ENCODE measurements at places on chromosomes 3 and 15.

DNA sequence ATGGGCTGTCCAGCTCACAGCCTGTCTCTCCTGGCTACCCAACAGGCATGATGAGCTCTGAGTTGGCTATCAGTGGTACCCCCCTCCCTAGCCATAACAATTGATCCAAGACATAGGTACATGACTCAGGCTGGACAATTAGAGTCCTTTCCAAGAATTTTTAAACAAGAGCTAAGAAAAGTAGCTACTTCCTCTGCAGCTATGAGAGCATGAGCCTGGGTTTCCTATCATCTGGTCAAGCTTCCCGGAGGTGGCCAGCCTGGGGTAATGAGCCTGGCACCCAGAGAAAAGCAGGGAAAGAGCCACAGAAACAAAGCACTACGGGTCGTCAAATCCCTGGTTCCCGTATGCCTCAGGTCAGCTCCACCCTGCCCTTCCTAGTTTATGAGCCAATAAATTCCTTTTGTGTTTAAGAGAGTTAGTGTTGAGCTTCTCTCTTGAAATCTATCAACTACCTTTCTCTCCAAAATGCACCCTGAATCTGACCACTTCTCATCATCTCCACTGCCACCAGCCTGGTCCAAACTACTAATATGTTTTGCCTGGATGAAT is 2.3 kb upstream of the SLC51B start:
- DNase-seq: peak; percentile 16

DNA sequence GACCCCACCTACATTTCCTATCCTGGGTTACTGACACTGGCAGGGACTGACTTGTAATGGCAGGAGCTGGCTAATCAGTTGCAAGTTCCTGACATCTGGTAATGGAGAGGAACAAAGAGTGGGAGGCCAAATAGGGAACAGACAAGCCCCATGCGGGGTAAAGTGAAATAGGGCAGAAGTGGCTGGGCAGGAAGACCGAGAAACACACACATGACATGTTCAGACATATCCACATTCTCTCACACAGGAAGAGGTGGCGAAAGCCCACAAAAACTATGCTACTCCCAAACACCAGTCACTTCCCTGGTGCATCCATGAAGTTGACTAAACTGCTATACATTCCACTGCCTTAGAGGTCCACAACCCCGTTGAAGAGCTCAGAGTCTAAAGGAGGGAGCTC is 394.1 kb upstream of the TBL1XR1 start:
- DNase-seq: peak; percentile 63

DNA sequence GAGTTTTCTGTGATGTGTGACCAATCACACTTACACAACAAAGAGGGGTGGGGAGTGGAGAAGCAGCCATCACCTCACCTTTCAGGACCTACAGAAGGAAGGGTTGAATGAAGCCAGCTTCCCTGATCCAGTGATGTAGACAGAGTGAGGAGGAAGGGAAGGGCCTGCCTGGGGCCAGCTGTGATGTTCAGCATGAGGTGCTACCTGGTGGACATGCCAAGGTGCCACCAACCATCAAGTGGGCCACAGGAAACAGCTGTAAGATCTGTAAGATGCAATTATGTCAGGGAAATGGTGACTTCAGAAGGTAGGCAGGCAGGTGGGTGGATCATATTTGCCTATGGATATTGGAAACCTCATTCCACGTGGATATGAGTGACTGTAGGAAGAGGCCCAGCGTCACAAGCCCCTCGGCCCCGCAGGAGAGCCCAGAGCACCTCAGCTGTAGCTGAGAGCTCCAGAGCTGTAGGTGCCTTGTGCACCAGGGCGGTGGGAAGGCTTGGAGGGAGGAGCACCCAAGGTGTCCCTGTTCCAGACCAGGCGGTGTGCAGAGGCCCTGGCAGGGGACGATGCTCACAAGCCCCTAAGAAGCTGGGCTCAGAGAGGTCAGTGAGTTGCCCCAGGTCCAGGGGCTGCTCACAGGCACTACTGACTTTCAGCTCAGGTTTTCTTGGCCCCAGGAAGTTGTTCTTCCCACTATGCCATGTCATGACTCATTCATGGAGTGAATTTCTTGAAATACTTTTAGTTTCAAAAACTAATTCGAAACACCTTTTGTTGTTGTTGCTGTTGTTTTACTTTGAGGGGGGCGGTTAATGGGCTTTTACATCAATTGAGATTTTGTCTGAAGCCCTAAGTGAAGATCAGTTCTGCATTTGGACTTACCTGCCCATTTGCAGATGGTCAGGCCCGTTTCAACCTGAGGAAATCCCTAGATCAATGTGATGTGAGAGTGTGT is 94.2 kb upstream of the ALDH1A3 start:
- no peak for DNase-seq

GRCh38 chr15:73838831-73839426 is 34.4 kb upstream of the TBC1D21 start:
- peak; percentile 34 for DNase-seq

- DNase-seq: no peak
Measured at GRCh38 chr15:86620157-86620556, 540.5 kb downstream of the AGBL1 start.

GRCh38 chr3:141920701-141921100 is 44.3 kb downstream of the ATP1B3 start:
- no peak for DNase-seq

DNA sequence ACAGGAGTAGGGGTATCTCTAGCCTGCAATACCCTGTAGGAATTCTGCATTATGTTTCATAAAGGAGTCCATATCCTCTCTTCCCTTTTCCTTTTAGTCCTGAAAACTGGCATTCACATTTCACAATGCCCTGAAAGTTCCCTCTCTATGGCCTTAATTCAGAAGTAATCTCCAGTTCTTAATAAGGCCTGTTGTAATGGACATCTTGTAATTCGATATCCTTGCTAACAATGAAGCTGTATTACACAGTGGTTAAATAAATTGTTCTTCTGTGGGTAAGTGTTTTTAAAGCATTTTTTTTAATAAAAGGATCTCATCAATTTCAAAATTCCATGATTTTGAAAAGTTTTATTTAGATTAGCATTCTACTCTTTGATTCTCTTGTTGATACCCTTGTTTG is 34.3 kb upstream of the NEO1 start:
- DNase-seq: no peak

DNA sequence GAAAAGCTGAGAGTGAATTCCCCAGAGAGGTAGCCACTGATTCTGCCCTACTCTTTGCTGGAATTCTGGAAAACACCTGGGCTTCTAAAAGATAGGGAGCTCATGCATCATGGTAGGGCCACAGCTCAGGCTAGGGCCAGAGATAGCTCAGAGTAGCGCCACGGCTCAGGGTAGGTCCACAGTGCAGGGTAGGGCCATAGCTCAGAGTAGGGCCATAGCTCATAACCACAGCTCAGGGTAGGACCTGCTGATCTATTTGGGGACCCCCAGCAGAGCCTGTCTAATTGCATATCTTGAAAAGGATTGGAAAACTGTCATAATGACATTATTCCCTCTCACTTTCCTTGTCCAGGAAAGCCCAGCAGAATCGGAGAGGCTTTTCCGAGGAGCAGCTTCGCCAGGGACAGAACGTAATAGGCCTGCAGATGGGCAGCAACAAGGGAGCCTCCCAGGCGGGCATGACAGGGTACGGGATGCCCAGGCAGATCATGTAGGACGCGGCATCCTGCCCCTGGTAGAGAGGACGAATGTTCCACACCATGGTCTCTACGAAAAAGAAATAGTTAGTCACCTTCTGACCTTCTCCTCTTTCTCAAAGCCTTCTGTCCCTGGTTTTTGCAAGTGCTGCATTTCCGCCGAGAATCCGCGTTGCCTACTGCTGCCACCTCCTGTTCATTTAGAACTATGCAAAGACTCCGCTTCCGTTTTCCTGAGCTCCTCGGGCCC is 14.5 kb downstream of the TAGLN3 start:
- peak; percentile 90 for DNase-seq

- peak; percentile 76 for DNase-seq
Measured at GRCh38 chr3:111210003-111210711, 138.5 kb downstream of the NECTIN3 start.

GRCh38 chr3:114179575-114179974 is 723 bp upstream of the DRD3 start:
- peak; percentile 43 for DNase-seq

- DNase-seq: peak; percentile 10
Measured at GRCh38 chr3:76410762-76411281, 625.5 kb upstream of the ZNF717 start.

GRCh38 chr15:97692301-97693015 is 268.0 kb upstream of the ARRDC4 start:
- DNase-seq: no peak

DNA sequence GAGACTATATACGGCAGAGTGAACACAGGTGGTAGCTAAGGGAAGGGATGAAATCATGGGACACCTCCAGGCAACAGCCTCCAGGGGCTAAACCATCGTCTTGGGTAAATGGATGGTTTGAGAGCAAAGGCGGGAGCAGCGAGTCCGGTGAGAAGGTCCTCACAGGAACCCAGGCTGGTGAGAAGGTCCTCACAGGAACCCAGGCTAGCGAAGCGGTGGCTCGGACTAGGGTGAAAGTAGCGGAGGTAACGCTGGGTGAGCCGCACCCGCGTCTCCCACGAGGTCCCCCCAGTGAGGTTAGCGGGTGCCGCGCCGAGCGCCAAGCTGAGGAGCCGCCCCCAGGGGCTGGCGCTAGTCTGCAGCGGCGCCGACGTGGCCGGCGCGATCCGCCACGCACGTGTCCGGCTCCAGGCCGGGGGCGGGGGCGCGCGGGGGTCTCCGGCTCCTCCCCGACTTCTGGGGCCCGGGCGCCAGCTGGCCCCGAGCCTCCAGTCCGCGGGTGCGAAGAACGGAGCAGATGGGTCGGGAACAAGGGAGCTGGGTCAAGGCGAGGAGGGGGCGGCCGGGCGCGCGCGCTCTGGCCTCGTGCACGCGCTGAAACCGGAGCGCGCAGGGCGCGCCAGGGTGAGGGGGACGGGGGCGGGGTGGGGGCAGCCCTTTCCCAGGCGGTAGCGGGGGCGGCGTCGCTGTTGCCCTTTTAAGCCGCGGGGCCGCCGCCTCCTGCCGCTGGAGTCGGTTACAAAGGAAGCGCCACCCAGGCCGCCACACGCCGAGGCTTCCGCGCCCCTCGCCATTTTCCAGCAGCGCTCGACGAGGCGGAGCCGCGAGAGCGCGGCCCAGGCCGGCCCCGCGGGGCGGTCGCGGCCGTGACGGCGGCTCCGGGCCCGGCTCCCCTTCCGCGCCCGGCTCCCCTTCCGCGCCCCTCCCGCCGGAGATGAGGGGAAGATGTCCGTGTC is at the start of gene UBE2Q2:
UBE2Q2 (plus strand) TSS at position 726 of the 956 bp plus-strand sequence; CDS start at position 946, 220 bp downstream.
- peak; percentile 73 for DNase-seq

GRCh38 chr3:141499284-141499683 is 12.5 kb downstream of the RASA2 start:
- no peak for DNase-seq

GRCh38 chr3:13189639-13190377 is 116.6 kb upstream of the IQSEC1 start:
- peak; percentile 17 for DNase-seq

GRCh38 chr15:100924436-100924835 is 5.3 kb downstream of the LRRK1 start:
- no peak for DNase-seq

DNA sequence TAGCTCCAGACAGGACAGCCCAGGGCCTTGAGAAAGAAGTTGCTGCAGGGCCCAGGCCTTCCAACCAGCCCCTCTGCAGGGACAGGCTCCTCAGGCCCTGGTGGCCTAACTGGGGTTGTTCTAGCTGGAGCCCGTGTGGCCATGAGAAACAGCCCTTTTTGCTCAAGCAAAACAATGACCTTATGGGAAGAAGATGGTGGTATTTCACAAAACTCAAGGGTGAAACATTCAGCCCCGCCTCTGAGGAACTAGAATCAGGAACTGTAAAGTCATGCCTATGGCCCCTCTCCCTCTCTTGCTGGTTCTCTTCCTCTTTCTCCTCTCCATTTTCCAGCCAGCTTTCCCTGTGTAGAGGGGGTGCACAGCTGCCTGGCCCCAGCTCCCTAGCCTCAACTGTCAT is 273.3 kb downstream of the RPLP1 start:
- DNase-seq: no peak

DNA sequence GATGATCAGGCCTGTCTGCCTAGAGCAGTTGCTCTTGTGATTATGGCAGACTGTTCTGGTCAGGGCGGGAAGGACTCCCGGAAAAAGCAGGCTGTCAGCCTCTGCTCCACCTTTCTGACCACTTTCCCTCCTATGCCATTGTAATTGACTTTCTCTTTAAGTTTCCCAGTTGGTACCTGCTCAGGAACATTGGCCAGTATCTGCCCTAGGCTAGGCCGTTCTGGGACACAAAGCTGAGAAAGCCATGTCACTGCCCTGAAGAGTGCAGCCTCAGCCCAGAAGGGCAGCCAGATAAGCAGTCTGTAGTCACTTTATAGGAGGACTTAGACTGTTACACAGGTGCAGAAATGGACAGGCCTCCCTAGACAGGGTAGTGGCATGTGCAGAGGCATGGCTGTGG is 80.8 kb downstream of the CLSTN2 start:
- DNase-seq: no peak

- DNase-seq: no peak
Measured at GRCh38 chr3:177811112-177811511, 613.8 kb upstream of the TBL1XR1 start.

DNA sequence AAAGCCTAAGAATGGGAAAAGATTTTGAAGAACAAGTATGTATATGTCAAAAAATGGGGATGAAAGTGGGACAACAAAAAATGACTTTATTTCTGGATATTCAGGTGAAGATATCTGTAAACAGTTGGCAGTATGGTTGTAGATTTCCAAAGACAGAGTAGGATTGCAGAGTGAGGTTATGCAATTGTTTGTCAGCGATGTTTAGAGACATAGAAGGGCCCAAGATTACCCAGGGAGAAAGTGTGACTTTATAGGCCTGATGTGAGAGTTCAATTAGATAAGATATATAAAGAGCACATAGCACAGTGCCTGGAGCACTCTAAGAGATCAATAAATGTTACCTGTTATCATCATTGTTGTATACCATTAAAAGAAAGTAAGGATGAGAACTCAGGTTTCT is 319.8 kb downstream of the DOCK3 start:
- DNase-seq: no peak
